ENCODE measurements at places on chromosomes 7 and 10. TPM values are rescaled to one million over a fixed set of nuclear protein-coding genes. Genes with fewer than 3 reads are reported as not detected.

Gene PRPS1L1
- not detected for total RNA-seq

Gene JAKMIP3
- total RNA-seq = 0.35 TPM

Gene FAM241B
- total RNA-seq = 4.1 TPM

Gene AKR1D1
- total RNA-seq = 0.06 TPM

Gene NODAL
- not detected for total RNA-seq

Gene C7orf33
- not detected for total RNA-seq

Gene GALNT17
- 10.8 TPM for total RNA-seq

Gene NUTM2E
- 0.76 TPM for total RNA-seq

Gene HOXA11
- total RNA-seq = 25.5 TPM

Gene GPR15LG
- total RNA-seq = 0.64 TPM

Gene ABCB4
- 2.4 TPM for total RNA-seq
